Mucosa of gallbladder (tissue), 1 donor: ENCODE measurements at places on chromosomes 3 and 15.
A peak's percentile ranks its signal among the peaks of the same experiment; 100 is the strongest.

- DNase-seq: no peak
These were observed 131.7 kb upstream of the ZBED2 start for GRCh38 chr3:111726788-111727305.

- DNase-seq: no peak
These were observed 7.0 kb downstream of the HDGFL3 start for GRCh38 chr15:83200589-83200988.

GRCh38 chr3:191721990-191722389 lies 261.0 kb downstream of the PYDC2 start:
- no peak for DNase-seq

DNA sequence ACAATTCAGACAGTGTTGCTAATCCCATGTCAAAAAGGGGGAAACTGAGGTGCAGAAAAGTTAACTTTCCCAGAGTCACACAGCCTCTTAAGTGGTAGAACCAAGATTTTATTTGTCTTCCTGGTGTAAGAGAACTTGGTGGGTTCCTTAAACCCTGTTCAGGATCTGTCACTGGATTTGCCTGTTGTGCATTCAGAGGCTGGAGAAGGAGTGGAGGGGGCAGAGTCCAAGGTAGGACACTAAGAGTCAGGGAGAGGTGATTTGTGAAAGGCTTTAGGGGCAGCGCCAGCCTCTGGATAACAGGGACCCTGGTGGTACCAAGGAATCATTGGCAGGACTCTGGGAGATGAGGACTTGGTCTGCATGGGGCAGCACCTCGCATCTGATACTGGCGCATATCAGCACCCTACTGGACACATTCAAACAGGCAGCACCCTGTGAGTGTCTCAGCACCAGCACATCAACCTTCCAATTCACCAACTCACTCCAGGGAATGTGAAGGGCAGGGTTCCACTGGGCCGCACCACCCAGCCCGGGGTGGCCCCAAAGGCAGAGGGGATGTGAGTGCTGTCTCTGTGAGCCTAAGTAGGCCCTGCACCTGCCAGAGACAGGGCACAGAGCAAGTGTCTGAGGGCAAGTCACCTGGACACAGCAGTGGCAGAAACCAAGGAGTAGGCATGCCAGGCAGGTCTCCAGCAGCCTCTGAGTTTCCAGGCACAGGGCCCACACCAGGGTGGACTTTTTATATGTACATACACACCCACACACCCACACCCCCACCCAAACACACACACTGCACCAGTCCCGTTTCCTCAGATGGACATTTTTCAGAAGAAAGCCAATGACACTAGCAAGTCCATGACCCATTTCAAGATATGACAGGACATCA lies 71.6 kb downstream of the LIPC start:
- no peak for DNase-seq

GRCh38 chr3:127151992-127152650 lies 40.8 kb upstream of the PRR23E start:
- no peak for DNase-seq

- peak; percentile 89 for DNase-seq
These were observed 44.2 kb downstream of the RBPMS2 start for GRCh38 chr15:64731012-64731804.

- DNase-seq: no peak
These were observed 146.5 kb upstream of the MME start for GRCh38 chr3:154933581-154933980.

DNA sequence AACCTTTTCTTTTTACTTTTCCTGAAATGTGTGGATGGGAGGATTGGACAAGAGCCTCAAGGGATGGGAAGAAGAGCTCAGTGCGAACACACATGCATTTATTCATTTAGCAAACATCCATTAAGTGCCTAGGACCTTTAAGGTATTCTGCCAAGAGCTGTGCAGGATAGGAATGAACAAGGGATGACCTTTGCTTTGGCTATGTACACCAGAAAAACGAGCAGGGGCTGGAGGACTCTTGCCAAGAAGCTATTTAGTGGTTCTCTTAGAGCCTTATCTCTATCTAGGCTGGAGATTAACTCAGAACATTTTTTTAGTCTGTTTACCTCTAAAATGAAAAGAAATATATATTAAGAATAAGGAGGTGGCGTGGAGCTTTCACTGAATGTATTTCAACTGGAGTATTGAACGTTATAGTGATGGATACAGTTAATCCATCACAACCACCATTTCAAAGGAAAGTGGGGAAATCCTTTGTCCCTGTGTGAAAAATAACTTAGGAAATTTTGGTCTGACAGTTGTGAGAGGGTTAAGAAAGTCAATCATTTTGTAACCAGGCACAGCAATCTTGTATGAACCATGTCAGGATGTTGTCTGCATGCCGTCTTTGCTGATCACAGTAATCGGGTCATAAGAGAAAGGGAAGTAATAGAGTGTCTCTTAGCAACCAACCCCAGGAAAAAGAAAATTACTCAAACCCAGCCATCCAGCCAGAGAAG lies 279.0 kb downstream of the LPP start:
- DNase-seq: no peak

DNA sequence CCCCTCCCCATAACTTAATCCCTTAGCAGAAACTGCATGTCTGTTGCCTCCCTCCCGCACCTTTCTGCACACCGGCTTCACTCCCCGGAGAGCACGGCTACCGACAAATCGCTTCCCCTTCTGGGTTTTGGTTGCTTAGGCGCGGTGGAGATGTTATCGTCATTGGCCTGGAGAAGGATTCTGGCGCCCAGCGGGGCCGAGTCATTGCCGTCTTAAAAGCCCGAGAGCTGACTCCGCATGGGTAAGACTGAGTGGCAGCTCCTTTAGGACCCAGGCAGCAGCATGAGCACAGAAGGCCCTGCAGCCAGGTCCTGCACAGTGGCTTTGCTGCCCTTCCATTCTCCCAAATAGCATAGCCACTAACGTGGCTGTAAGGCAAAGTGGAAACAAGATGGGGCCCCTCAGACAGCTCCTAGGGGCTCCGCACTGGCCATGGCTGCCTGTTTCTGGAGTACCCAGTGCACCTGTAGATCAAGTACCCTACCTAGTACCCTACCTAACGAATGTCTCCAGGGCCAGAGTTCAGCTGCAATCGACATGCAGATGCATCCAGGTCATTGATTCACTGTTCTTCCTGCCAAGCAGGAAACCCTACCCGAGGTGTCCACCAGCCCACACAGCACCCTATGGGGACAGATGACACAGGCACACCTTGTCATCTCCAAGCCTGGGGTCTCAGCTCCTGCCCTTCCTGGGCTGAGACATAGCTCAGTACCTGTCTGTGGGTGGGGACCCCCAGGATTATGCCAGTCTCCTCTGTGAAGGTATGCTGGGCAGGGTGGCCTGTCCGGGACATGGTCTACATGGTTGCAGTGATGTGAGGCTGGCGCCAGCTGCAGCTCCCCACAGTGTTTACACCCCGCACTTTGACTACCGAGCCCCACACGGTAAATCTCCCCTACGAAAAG lies 147.6 kb downstream of the LRRK1 start:
- DNase-seq: no peak

DNA sequence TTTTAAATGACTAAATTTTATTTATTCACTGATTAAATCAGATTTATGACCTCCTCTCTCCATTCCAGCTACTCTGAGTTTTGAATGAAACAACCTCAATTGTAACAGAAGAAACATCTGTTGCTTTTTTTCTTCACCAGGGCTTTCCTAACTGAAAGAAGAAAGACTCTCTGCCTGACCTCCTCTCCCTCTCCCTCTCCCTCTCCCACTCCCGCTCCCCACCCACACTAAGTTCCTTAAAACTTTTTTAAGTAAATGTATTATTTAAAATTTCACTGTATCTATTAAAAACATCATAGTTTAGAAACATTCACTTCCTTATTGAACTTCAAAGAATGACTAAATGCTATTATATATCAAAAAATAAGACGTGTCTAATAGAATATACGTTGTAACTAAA lies 122.0 kb downstream of the TFDP2 start:
- DNase-seq: no peak

DNA sequence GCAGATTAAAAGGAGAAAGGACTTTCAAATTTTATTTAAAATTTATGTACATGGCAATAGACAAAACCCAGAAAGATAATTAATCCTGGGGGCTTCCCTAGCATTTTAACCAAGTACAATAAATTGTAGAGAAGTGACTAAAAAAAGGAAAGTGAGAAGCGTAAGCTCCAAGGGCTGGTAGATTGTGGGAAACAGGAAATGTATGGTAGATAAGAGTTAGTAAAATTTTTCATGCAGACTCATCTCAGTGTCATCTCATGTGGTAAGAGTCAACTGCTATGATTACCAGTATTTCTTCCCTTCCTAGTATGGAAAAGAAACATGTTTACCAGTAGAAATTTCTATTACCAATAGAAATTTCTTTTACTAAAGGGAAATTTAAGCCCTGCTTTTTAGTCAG lies 464.3 kb upstream of the AGTR1 start:
- DNase-seq: no peak

DNA sequence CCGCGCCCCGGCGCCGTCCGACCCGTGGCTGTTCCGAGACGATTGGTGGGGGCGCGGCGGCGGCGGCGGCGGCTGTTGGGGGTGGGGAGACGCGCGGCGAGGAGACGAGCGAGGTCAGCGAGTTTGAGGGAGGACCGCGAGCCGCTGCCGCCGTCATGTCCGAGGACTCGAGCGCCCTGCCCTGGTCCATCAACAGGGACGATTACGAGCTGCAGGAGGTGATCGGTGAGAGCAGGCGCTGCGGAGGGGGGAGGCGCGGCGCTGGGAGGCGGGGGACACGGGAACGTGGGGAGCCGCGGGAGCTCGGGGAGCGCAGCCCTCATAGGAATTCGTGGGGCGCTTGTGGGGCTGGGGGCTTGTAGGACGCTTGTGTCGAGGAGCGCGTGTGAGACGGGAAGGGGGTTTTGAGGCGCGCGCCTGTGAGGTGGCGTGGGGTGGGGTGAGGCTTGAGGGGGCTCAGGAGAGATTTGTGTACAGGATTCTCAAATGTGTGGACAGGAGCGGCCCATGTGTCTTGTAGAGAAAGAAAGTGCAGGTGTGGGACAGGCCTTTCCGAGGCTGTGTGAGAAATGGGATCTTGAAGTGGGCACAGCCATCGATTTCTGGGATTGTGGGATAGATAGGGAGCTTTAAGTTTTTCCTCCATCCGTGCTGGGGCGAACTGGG lies 518 bp downstream of the OXSR1 start:
- peak; percentile 45 for DNase-seq

- no peak for DNase-seq
These were observed 42.2 kb upstream of the PTX3 start for GRCh38 chr3:157394411-157394810.

- DNase-seq: no peak
These were observed 5.0 kb upstream of the UBE2E1 start for GRCh38 chr3:23800731-23801130.

DNA sequence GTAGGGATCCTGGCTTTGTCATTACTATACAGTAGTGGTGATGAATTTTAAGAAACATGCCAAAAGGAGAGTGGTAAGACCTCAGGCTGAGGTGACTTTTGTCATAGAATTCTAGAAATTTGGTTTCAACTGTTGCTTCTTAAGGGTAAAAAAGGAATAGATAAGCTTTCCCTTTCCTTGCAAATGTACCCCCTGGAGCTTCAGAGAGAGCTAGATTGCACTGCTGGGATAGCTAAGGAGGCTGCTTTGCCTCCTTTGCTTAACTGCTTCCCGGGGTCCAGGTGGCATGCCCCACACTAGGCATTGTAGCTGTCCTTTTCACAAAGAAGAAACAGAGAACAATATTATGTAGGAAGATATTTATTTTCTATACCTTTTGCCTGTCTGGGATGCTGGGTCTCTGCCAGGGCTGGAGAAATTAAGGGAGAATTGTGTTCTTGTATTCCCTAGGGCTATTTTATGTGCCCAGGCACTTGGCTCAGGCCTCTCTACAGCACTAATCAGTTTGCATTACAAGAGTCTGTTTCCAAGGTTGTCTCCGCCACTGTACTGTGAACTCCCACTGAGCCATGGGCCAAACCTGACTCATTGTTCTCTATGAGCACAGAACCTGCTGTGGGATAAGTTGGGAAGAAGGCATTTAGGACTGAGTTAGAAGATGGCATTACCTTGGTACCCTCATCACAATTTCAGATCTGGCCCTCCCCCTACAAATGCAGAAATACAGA lies 460.0 kb downstream of the PDCD6IP start:
- DNase-seq: no peak

GRCh38 chr3:66297260-66297873 lies 76.6 kb downstream of the SLC25A26 start:
- no peak for DNase-seq

DNA sequence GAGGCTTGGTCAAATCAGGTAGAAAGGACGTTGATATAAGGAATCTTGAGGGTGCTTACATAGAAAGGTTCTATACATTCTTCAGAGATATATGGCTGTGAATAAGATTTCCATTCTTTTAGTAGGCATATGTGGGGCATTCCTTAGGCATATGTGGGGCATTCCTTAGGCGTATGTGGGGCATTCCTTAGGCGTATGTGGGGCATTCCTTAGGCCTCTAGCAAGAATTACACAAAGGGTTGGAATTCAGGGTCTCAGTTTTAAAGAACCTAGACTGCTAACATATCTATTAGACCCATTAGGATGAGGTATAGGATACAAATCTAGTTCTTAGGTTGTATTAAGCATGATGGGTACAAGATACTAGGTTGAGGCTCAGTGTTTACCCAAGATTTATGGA lies 607.8 kb downstream of the SI start:
- DNase-seq: no peak

- no peak for DNase-seq
These were observed 266.4 kb downstream of the GABRG3 start for GRCh38 chr15:27237319-27237939.

DNA sequence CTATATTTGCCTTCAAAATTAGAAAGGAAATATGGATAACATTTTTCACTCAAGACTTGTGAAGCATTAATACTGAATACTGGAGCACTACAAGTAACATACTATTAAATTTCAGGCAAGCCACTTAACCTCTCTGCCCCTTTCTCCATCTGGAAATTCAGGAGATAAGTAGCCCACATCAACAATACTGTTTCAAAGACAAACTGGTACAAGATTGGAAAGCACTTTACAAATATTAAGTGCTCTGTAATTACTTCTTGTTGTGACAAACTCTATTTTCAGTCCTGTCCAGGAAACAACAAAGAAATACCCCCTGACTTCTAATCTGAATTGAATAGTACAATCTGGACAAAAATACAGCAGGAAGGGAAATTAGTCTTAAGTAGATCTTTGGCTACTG lies 49.3 kb downstream of the TMEM212 start:
- DNase-seq: no peak

DNA sequence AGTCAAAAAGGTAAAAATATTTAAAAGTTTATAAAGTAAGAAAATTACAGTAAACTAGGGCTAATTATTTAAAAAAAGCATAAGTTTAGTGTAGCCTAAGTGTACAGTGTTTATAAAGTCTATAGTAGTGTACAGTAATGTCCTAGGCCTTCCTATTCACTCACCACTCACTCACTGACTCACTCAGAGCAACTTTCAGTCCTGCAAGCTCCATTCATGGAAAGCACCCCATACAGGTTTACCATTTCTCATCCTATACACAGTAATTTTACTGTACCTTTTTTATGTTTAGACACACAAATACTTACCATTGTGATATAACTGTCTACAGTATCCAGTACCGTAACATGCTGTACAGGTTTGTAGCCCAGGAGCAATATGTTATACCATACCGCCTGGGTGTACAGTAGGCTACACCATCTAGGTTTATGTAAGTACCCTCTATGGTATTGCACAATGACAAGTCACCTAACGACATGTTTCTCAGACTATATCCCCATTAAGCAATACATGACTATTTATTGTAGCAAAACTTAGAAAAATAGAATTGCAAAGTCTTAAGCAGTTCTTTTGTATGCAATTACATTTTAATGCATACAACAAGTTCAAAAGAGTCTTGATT lies 19.5 kb downstream of the AVEN start:
- DNase-seq: no peak
